ENCODE measurements at places on chromosomes 1 and 21. TPM values are rescaled to one million over a fixed set of nuclear protein-coding genes. Genes with fewer than 3 reads are reported as not detected.

- peak; percentile 48 for DNase-seq
Observed at GRCh38 chr1:192485692-192486436, 89.7 kb upstream of the RGS1 start.

- DNase-seq, result no peak
Observed at GRCh38 chr1:236524142-236524894, 536 bp downstream of the LGALS8 start.

DNA sequence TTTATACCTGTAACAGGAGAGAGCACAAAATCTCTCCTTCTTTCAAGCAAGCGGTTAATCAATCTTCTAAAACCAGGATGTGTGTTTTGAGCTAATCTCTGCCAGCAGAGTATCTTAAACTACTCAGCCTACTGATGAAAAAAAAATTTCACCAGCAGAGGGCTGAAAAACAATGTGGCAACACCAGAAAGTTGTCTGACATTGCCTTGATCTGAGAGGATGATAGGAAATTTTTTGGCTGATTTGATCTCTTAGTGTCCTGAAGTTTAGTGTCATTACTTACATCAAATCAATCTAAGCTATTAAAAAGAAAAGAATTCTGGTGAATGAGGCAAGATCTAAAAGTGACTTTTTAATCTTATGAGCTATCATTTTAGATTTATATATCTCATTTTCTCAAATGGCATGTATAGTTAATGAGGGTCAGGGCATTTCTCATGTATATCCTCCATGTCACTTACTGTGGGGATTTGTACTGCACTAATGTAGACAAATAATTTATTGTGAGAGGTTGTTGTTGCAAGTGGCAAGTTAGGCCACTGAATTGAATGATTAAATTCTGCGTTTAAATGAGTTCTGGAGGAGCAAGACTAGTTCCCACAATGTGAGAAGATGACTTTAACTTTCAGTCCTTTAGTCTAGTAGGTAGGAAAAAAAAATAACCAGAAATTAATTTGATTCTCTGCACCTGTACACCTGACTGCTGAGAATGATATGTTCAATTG is 10.9 kb downstream of the ADAMTS1 start:
- DNase-seq, result no peak

- no peak for DNase-seq
Observed at GRCh38 chr1:112328600-112328999, 67.4 kb upstream of the CTTNBP2NL start.

GRCh38 chr1:210687582-210688279 is 359.0 kb downstream of the HHAT start:
- no peak for DNase-seq

GRCh38 chr1:43570715-43571114 is 40.0 kb downstream of the PTPRF start:
- DNase-seq, result no peak

DNA sequence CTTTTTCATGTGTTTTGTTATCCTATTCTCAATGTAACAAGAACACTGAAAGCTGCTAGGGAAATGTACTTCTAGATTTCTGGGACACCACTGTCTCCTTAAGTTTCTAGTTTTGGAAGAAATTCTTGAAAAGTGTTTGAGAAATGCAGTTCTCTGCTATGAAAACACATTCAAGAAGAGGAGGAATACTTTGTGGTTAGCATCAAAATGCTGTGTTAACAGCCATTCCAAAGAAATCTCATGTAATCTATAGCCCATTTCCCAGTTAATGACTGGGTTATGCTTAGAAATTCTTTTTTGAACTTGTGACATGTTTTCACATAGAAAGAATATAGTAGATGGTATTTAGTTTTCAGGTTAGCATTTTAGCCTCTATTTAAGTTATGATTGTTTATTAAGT is 6.0 kb downstream of the RAVER2 start:
- no peak for DNase-seq

Gene PLPPR4
- total RNA-seq, result 0.36 TPM

GRCh38 chr1:190176776-190177175 is 300.9 kb downstream of the BRINP3 start:
- DNase-seq, result no peak

DNA sequence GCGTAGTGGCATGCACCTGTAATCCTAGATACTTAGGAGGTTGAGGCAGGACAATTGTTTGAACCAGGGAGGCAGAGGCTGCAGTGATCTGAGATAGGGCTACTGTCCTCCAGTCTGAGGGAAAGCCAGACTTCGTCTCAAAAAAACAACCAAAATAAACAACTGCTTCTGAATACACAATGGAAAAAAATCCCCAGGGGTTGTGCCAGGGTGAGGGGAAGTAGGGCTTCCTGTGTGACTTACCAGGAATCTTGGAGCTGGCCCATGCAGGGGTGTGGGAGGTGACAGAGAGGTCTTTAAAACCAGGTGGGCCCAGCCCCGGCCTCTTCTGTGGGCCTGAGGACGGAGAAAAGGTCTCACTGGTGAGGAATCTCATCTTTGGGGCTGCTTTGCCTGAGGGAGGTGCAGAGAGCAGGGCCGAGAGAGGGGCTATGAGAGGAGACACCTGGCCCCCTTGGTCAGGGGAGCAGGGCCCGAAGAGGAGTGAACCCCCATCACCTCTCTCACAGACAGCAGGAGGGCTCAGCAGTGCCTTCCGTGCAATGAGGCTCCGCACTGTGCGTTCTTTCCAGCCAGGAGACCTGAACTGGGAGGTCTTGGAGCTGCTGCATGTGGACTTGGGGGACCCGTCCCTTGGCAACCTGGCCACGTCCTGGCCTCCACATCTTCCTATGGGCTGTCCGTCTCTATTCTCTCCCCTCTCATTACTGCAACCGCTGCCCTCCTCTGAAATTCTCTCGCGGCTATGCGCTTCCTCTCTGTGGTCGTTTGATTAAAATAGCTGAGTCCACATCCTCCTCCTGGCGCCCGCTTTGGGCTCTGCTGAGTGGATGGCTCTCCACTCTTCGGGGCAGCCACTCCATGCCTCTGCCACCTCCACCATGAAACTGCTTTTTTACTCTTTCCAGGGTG is 10.7 kb downstream of the PLA2G5 start:
- no peak for DNase-seq

DNA sequence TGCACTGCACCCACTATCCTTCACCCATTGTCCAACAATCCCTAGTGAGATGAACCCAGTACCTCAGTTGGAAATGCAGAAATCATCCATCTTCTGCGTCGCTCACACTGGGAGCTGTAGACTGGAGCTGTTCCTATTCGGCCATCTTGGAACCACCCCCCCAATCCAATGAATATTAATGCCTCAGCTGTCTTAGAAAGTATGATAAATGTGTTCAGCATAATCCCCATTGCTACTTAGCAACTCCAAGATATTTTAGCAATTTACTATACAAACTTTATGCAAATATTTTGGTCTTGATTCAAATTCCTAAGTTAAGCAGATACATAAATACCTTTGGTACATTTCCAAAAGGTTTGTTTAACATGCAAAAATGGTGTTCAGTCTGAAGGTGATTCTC is 70.5 kb upstream of the SH3GLB1 start:
- no peak for DNase-seq

DNA sequence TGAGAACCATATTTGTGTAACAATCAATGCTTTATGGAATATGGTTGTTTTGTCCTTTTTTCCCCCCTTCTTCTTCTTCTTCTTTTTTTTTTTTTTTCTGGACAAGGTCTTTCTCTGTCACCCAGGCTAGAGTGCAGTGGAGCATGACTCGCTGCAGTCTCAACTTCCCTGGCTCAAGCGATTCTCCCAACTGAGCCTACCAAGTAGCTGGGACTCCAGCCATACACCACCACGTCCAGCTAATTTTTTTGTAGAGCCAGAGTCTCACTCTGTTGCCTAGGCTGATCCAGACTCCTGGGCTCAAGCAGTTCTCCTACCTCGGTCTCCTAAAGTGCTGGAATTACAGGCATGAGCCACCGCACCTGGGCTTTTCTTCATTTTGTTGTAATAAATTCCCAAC is 86.7 kb downstream of the FMN2 start:
- DNase-seq, result no peak

GRCh38 chr1:220685879-220686278 is 4.3 kb upstream of the C1orf115 start:
- no peak for DNase-seq

DNA sequence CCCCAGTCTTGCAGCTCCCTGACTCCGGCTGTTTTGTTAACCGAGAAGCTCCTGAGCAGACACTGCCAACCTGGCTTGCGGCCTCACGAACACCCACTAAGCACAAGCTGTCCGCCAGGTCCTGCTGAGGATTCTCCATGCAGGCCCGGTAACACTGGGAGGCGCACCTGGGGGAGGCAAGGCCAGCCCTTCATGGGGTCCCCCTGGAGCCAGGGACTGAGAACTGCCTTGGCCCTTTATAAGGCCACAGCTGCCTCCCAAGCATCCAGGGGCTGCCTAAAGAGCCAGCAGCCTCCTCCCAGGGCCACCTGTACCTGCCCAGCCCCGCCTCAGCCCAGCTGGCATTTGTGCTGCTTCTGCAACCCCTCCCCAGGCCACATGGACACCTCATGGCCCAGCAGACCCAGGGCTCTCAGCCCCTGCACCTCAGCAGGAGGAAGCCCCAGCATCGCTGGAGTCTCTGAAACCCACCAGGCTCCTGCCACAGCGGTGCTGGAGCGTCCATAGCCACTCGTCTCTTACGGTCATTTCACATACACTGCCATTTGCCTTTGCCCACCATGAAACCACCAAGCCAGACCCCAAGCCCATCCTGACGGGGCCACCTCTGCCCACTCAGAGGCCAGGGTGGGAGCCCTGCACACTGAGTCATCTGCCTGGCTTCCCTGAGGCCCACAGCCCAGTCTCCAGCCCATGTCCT is 82.5 kb downstream of the NPHP4 start:
- no peak for DNase-seq

- DNase-seq, result no peak
Observed at GRCh38 chr1:107820801-107821200, 144.2 kb downstream of the VAV3 start.

GRCh38 chr1:195763146-195763906 is 844.9 kb downstream of the KCNT2 start:
- DNase-seq, result no peak

GRCh38 chr1:19306941-19307340 is 5.0 kb downstream of the AKR7A2 start:
- no peak for DNase-seq

- peak; percentile 20 for DNase-seq
Observed at GRCh38 chr1:2124446-2125198, 70.0 kb downstream of the FAAP20 start.

DNA sequence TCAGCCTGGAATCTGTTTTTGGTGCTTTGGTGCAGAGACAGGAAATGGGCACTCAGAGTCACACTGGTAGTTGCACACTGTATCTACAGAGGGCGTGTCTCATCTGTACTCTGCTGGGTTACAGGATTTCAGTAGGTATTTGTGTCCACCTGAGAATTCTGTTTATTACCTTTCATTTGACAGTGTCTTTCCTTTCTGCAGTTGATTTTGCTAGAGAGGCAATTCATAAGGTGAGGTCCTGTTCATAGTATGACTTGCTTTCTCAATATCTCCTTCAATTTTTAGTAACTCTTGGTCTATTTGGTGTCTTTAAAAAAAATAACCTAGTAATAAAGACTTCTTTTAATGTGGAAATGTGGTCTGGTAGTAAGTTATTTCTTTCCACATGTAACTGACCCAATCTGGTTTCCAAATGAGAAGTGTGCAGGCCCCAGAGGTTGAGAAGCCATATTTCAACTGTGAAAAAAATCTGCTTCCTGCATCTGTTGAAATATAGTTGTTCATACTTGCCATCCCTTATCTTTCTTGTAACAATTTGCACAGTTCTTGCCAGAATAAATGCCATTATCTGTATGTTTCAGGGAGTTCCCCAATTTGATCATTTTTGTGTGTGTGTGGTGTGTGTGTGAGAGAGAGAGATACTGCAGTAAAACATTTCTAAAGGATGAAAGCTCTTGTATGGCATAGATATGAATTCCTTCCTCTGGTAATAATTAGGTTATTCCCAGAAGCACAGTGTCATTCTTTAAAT is 78.4 kb upstream of the DNAJC6 start:
- no peak for DNase-seq

Gene TRMT1L
- total RNA-seq, result 22.9 TPM

- DNase-seq, result no peak
Observed at GRCh38 chr1:237492359-237492758, 398.4 kb downstream of the ZP4 start.

DNA sequence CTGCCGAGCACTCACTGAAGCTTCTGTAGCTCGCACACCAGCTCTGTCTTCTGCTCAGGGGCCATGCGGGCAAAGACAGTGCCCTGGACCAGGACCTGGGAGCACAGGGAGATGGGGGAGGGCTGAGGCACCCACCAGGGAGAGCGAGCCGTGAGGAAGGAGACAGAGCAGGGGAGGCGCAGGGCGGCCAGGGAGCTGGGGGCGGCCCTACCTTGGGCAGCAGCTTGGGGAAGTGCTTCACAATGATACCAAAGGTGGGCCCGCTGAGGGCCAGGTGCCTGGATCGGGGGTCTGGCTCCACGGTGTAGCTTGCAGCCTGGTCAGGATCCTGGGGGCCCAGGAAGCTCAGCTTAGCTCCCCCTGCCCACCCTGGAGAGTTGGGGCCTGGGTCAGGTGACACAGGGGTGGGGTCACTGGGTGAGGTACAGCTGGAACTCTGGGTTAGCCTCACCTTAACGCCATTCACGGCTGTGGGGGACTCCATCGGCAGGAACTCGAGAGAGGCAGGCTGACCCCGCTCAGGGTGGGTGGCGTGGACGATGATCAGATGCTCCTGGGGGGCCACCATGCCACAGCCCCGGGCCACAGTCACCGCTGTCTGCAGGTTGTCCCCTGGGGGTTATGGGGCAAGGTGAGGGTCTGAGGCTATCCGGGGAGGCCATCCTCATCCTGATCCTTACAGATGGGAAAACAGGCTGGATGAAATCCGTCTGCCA is 9.4 kb upstream of the MFAP2 start:
- DNase-seq, result no peak

DNA sequence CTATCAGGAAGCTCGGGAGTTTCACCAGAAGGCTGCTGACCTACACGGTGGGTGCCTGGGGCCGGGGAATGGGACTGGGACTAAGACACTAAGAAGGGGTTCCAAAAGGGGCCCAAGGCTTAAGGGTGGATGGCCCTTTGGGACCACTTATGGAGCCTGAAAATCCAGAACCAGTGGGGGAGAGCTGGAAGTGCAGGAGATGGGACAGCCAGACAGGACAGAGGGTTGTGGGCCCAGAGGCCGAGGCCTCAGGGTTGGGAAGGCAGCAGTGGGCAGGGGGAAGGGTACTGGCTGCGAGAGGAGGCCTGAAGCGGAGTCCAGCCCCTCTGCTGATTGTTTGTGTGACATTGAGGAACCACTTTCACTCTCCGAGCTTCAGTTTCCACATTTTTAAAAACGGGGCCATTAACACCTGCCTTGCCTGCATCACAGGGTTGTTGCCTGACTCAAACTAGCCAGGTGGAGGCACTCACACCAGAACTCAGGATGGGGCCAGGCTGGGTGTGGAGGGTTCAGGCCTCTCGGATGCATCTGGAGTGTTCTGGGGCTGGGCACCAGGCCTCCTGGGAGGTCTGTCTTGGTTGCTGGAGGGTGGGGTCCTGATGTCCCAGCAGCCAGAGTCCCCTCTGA is 3.0 kb downstream of the TTC24 start:
- peak; percentile 18 for DNase-seq

All from mucosa of descending colon (tissue), 3 donors.